ENCODE measurements at places on chromosomes 11 and 22.

DNA sequence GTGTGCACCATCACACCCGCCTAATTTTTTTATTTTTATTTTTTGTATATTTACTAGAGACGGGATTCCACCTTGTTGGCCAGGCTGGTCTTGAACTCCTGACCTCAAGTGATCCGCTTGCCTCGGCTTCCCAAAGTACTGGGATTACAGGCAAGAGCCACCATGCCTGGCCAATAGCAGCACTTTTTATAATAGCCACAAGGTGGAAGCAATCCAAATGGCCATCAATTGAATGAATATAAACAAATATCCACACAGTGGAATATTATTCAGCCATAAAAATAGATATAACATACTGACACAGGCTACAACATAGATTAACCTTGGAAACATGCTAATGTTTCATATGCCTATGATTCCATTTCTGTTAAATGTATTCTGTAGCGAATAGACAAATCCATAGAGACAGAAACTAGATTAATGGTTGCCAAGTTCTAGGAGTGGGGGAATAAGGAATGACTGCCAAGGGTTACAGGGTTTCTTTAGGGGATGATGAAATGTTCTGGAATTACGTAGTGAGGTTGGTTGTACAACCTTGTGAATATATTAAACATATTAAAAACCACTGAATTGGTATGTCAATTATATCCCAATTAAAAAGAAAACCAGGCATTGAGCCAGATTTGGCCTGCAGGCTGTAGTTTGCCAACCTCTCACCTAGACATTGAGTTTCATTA lies 4.8 kb downstream of the VPS51 start:
- DNase-seq: no peak

DNA sequence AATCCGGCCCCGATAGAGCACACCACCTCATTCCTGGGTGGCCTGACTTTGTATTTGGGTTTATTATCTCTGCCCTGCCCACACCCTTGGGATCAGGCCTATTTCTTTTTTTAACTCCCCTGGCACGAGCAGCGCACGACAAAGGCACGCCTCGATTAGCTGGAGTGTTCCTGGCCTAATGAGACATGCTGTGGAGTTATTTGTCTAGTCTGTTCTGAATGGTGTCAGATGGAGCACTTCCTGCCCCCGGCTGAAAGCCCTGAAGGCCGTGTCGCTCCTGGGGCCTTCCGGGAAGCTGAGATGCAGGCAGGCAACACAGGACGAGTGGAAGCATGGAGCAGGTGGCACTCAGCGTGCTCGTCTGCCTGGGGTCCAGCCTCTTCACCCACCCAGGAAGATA lies 47.1 kb downstream of the LARGE1 start:
- DNase-seq: no peak

GRCh38 chr11:8223513-8223900 lies 40.2 kb downstream of the LMO1 start:
- no peak for DNase-seq

DNA sequence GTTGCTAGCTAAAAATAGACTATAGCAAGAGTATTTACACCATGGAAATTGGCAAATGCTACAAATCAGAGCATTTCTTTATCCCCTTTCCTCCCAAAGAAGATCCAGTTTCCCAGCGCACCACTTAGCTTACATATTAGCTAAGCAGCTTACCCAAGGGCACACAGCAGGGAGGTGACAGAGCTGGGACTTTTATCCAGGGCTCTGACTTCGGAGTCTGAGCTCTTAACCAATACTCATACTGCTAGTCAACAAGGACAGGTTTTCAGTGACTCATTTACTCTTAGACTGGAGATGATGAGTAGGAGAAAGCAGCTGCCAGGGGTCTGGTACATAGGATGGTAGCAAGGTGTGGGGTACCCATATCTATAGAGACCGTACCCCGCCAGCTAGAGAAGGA lies 38.4 kb downstream of the NAV2 start:
- no peak for DNase-seq

- peak; percentile 67 for DNase-seq
These were observed 42.1 kb upstream of the CRTAM start for GRCh38 chr11:122796128-122796717.

GRCh38 chr11:10502770-10503169 lies 38.2 kb downstream of the RNF141 start:
- DNase-seq: no peak

Measured in activated CD4-positive, alpha-beta T cell treated with anti-CD3 and anti-CD28 coated beads, Interleukin-2, amount 10 ng/mL, durations not matched to agents 7 days and 5 days (primary cell).